ENCODE measurements at places on chromosomes 5 and 9.

GRCh38 chr5:123701511-123702200, 189.7 kb downstream of the CSNK1G3 start:
- DNase-seq = no peak

GRCh38 chr9:110217656-110218099, 9.7 kb upstream of the C9orf152 start:
- no peak for DNase-seq

DNA sequence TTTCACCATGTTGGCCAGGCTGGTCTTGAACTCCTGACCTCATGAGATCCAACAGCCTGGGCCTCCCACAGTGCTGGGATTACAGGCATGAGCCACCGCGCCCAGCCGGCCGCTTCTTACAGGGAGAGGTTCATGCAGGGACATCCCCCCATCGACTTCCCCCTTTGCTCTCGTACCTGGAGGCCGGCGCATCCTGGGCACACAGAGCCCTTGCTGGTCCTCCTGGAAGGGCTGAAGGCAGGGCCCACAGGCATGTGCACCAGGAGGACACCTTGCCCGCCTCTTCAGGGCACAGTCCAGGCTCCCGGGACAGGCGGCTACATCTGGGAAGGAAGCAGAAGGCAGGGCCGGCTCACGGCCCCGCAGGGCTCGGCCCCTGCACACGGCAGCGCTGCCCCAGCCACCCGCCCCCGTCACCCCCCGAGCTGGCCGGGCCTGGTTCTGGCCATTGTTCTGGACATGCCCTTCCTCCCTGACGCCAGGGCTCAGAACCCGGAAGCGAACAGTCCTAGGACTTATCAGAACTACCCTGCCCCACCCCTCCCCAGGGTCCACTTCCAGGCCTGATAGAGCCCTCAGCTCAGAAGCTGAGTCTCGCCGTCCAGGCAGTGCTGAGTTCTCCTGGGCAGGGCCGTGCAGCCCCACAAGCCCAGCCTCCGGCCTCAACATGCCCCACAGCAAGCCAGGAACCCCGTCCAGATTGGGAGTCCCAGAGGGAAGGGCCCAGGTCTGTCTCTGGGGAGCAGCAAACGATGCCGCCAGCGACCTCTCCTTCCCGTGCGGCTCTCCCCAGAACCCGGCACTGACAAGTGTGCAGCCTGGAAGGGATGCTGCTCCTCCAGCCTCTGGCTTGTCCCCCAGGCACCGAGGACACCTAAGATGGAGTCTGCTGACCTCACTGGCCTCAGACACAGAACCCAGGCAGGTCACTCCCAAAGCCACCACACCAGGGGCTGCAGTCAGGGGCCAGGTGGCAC, 2.9 kb downstream of the NPDC1 start:
- no peak for DNase-seq

DNA sequence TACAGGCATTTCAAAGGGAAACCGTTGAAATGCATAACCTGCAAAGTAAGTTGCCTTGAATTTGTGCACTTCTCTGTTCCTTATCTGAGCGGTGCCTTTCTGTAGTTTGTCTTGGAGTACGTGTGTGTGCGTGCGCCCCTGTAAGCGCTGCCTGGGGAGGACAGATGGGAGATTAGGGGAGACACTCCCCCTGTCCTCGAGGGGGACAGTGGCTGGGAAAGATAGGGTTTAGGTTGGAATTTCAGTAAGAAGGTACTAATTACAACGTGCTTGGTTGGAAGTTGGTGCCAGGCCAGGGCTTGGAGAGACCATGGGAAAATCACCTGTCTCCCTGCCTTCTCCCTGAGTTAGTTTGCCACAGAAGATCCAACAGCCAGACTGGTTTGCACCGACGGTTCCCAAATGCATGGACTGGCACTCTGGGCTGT, 73.2 kb downstream of the PIK3R1 start:
- DNase-seq = no peak

GRCh38 chr5:141121563-141121962, at the start of gene PCDHB4:
Gene PCDHB4 (plus strand): TSS chr5:141121818. CDS start chr5:141121999, 181 bp downstream.
- no peak for DNase-seq

GRCh38 chr5:2006971-2007291, 124.2 kb upstream of the IRX4 start:
- no peak for DNase-seq

DNA sequence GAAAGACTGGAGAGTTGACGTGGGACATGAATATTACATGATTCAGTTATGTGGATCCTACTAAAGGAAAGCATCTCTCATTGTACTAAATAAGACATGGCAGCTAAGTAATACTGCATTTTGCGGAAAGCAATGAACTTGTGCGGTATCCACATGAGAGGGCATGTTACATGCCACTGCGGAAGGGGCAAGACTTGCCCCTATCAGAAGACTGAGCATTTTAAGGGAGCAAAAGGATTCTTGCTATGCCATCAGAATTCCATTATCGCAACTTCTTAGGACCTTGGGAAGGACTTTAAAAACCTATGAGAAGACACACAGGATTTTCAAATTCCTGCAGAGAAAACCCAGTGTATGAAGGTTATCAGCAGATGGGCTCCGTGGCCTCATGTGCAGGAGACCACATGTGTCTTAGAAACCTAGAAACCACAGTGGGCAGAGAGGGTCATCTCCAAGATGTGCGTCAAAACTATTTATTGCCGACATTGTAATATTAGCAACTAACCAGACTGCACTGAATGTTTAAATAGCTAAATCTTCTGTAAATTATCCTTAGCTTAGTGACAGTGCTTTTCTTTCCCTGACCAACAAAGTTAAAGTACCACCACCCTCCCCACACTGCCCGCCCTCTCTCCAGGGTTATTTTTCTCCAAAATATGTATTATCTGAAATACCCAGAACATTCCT, 457.7 kb downstream of the ICE1 start:
- DNase-seq = no peak

DNA sequence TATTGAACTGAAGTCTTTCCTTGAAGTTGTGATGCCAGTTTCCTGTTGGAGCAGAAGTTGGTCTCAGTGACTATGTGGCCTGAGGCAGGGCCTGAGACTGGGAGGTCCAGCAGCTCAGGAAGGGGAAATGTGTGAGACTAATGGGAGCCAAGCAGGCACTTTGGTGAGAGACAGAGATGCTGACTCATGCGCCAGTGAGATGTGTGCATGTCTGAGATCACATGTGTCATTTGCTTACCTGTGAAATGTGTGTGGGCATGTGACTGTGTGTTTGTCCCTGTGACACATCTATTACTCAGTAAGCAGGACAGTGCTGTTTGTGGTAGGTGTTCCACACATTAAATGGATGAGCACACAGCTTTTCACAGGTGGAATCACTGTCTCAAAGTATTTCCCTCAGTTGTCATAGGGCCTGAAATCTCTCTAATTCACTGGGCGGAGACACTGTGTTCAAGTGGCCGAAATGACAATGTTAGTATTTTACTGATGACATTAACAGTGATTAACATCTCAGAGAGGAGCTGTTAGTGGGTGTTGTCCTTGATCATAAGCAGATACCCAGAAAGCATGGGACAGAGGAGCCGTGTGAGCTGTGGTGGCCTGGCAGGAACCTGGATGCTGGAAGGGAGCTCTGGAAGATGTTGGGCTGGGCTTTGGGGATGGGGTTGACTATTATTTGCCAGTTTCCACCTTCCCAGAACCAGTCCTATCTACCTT, 7.4 kb downstream of the NPR2 start:
- DNase-seq = no peak

Data from activated CD8-positive, alpha-beta memory T cell treated with anti-CD3 and anti-CD28 coated beads for 1 hour (primary cell).